ENCODE measurements at places on chromosomes 7 and 10.

GRCh38 chr7:36723951-36724664 is at the start of gene AOAH:
TSS of gene AOAH (minus strand) at chr7:36724494. CDS start at chr7:36724148, 346 bp downstream.
- peak; percentile 92 for DNase-seq

GRCh38 chr10:16585103-16585502 is 63.4 kb upstream of the C1QL3 start:
- no peak for DNase-seq

- DNase-seq: no peak
Observed at GRCh38 chr7:157570531-157571200, 233.9 kb downstream of the DNAJB6 start.

GRCh38 chr10:3992382-3993178 is 207.6 kb upstream of the KLF6 start:
- DNase-seq: no peak
